ENCODE measurements at places on chromosomes 6 and 20. TPM values are rescaled to one million over a fixed set of nuclear protein-coding genes. Genes with fewer than 3 reads are reported as not detected.

DNA sequence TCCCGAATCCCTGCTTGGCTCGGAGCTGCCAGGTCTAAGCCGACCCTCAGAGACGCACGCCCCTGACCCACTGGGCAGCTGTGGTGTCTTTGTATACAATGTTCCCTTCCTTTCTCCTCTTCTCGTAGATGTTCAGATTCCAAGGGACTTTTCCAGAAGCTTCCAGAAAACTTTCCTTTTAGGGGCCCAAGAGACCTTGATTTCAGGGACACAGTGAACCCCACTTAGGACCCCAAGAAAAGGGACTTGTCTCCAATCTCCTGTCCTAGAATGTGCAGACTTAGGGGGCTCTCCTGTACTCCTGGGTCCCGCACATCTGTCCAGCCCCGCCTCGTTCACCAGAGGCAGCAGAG is 103.5 kb downstream of the EDN3 start:
- no peak for DNase-seq
- peaks cover 14% of the 10 kb centered on the region for H3K27me3 ChIP-seq
- no peaks in the 10 kb centered on the region for H3K4me1 ChIP-seq
- H3K4me3 ChIP-seq = no peak overlapping the region
- H3K27ac ChIP-seq = no peak overlapping the region
- no peaks in the 10 kb centered on the region for H3K36me3 ChIP-seq

LY6G5B gene
- total RNA-seq = 31.0 TPM

GRCh38 chr6:9754515-9754914 is 660.4 kb downstream of the TFAP2A start:
- H3K27ac ChIP-seq = no peak overlapping the region
- no peaks in the 10 kb centered on the region for H3K27me3 ChIP-seq
- DNase-seq = no peak
- no peaks in the 10 kb centered on the region for H3K36me3 ChIP-seq
- no peak overlapping the region for H3K4me3 ChIP-seq
- H3K4me1 ChIP-seq = no peaks in the 10 kb centered on the region

AIG1 gene
- 2.4 TPM for total RNA-seq

AVP gene
- total RNA-seq = not detected

DNA sequence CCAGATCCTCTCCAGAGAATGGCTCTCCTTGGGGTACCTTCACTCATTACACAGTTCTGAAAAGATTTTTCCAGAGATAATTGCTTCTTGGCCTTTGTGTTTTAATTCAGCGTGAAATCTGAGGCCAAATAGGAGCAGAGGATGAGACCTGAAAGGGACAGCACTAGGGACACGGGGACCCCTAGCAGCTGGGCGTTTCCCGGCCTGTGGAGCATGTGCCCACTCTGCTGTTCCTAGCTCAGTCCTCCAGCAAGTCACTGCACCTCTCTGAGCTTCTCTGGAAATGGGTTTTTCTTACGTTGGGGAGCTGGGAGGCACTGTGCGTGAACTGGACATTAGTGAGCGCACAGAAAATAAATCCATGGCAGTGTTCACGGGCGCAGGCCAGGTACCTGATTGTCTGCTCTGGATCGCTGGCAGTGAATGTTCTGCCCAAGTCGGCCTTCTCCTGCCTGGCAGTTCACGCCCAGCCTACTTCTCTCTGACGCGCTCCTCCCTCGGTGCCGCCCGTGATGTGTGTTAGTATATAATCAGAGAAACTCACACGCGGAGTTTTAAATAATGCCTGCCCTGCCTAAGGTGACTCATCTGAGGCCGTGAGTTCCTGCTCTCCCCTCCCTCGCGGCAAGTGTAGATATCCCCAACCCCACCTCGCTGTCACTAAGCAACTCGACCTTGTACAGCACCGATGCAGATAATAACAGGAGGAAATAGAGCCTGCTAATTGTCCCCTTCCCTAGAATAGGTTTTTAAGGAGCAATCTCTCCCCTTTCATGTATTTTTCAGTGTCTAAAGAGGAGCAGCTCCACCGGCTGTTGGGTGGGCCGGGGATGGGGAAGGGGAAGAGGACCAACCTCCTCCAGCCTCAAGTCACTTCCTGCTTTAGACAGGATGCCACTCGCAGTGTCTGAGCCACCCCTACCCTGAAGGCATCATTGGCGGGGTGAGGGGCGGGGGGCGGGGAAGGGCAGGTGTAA is 2.7 kb upstream of the TUBB2A start:
- H3K4me1 ChIP-seq = peaks cover 23% of the 10 kb centered on the region
- peak overlapping the region; percentile 1 for H3K4me3 ChIP-seq
- H3K27ac ChIP-seq = no peak overlapping the region
- H3K27me3 ChIP-seq = peaks cover 55% of the 10 kb centered on the region

PTCHD4 gene
- not detected for total RNA-seq

DNA sequence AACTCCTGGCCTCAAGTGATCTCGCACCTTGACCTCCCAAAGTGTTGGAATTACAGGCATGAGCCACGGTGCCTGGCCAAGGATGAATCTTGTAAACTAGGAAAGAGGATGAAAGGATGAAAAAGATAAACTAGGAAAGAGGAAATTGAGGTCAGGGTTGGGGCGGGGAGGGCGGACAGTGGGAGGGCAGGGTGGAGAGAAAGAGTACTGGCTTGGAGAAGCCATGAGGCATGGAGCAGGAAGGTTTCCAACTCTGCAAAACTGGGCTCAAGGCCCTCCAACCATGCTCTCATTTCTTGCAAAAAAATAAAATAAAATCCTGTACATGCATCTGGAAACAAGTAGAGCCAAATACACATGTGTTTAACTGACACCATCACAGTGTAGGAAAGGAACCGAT is 256.6 kb upstream of the SGK1 start:
- no peak overlapping the region for H3K4me3 ChIP-seq
- no peaks in the 10 kb centered on the region for H3K27me3 ChIP-seq
- DNase-seq = no peak
- peaks cover 11% of the 10 kb centered on the region for H3K4me1 ChIP-seq

- peaks cover 35% of the 10 kb centered on the region for H3K4me1 ChIP-seq
- peaks cover 8% of the 10 kb centered on the region for H3K27me3 ChIP-seq
- no peaks in the 10 kb centered on the region for H3K36me3 ChIP-seq
- no peak overlapping the region for H3K27ac ChIP-seq
- DNase-seq = no peak
These were observed 59.6 kb upstream of the EDN1 start for GRCh38 chr6:12230523-12230922.
